Posterior vena cava (tissue), 2 donors: ENCODE measurements at places on chromosomes 7 and 10.

DNA sequence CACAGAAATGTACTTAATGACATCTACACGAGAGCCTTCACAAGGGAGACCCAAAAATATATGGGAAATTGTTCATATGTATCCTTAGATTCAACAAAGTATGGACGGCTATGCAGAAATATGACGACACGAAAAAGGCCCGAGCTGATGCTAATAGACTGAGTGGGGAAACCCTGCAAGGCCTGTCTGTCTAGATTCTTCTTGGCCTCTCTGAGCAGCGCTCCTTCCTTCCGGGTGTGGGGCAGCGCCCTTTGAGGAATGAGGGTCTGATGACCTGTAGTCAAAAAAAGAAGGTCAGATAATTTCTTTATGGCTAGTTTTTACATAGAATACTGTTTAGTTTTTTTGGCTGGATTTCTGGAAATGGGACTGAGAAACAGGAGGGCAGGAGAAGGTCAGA, 192.8 kb upstream of the AKR1E2 start:
- no peak for DNase-seq

DNA sequence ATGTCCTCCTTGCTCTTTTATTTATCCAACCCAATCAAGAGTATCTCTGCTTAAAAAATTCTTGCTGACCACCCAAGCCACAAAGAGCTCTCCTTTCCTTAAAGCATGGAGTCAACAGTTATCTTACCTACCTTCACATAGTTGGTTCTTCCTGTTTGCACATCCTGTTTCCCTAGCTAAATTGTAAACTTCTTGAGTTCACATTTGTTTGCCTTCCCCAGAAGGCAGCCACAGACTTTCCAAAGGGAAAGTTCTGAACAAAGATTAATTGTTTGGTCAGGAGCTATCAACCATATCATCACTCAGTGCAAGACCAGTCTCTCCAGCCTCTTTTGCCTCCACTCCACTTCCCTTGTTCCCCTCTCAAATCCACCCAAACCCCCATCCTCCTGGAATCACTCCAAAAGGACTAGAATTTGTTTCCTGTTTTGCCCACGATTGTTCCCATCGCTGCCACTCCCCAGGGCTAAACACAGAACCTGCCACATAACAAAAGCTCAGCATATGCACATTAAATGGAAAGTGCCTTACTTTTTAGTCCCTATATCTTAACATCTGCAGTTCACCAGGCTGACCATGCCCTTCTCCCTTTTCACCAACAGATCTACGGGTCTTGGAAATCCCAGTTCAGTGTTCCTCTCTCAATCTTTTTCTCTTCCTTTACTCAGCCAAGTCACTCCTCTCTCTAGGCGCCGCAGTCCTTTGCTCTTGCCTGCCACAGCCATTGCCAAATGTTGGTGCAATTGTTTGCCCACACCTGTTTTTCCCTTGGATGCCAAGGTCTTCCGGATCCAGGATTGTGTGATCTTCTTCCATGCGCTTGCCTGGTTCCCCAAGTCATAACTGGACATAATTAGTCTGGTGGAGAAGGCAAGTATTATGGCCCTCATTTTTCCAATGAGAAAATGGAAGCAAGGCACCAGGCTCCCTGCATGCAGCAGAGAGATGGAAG, 265.5 kb downstream of the KCNMA1 start:
- no peak for DNase-seq

DNA sequence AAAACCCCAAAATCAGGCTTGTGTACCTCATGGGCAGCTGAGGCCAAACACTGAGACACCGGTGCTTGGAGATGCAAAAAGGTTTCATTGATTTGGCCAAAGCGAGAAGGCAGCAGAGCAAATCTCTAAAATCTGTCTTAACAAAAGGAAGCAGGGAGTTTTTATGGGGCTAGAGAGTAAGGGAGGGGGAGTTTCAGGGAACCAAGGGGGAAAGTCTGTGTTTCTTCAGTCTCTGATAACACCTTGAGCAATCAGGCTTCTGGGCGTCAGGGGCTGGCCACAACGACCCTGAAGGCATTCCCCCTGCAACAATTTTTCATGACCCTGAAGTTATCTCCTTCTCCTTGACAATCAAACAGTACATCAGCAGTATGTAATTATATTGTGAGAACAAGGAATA, 2.7 kb upstream of the ZNF786 start:
- DNase-seq, result peak; percentile 26

GRCh38 chr7:114949231-114949630, 27.3 kb downstream of the MDFIC start:
- no peak for DNase-seq

- DNase-seq, result no peak
Observed at GRCh38 chr10:128274938-128275337, 148.7 kb upstream of the MKI67 start.

GRCh38 chr10:31820096-31820495, 108.5 kb downstream of the ARHGAP12 start:
- DNase-seq, result no peak

- DNase-seq, result no peak
Observed at GRCh38 chr10:14010769-14011574, 319.8 kb downstream of the FRMD4A start.

DNA sequence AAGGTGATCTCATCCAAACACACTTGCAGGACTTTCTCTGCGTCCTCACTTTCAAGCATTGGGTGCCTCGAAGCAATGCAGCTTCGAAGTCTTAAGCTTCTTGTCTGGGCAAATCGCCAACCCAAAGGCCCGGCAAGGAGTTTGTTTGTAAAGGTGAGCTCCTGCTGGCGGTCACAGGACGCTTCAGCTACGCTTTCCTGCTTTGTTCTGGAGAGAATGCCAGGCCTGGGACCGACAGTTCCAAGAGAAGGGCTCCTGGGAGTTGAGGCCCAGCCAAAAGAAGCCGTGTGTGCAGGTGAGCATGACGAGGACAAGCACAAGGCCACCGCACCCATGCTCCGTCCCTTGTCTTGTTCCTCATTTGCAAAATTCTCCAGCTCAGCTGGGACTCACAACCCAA, 106.6 kb upstream of the DOCK1 start:
- no peak for DNase-seq

DNA sequence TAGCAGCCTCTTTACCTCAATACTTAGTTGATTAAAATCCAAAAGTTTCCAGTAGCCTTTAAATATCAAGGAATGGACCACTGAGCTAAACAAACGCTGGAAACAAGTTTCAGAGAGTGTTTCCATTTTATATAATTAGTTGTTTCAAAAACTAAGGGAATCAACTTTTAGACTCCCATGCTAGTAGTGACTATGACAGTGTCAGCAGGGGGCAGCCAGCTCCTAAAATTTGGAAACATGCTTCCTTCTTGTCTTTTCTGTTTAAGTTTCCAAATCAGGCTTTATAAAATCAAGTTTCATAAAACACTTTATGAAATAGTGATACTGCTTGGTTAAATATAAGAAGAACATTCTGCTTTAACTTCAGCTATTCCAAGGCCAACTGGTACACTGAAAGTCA, 138.2 kb upstream of the TMEM229A start:
- no peak for DNase-seq

- DNase-seq, result no peak
Observed at GRCh38 chr10:121741248-121741792, 143.1 kb upstream of the FGFR2 start.

DNA sequence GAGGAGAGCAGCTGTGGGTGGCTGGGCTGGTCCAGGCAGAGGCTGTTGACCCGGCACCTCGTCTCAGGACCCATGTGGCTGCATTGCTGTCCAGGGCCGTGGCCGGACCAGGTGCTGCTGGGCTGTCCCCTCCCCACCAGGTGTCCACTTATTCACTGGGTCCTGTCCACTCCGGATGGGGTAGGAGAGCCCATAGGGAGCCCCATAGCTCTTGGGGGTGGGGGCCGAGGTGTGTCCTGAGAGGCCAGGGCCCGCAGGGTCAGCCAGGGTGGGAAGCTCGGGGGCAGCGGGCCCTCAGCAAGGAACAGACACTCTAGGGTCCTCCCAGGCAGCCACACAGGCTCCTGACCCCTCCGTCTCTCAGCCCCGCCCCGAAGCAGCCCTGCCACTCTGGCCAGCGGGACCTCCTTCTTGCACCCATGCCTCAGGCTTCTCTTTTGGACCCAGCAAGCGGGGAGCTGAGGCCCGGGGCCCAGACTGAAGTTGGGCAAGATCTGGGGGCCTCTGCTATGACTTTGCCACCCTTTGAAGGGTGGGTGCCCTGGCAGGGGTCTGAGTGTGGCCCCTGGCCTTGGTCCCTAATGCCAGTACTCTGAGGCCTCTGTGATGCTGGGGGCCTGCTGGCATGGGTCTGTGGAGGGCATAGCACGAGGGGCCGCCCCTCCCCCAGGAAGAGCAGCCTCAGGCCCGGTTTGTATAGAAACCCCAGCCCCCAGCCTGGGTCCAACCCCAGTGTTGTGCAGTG, 86.4 kb downstream of the NKX6-2 start:
- peak; percentile 79 for DNase-seq

DNA sequence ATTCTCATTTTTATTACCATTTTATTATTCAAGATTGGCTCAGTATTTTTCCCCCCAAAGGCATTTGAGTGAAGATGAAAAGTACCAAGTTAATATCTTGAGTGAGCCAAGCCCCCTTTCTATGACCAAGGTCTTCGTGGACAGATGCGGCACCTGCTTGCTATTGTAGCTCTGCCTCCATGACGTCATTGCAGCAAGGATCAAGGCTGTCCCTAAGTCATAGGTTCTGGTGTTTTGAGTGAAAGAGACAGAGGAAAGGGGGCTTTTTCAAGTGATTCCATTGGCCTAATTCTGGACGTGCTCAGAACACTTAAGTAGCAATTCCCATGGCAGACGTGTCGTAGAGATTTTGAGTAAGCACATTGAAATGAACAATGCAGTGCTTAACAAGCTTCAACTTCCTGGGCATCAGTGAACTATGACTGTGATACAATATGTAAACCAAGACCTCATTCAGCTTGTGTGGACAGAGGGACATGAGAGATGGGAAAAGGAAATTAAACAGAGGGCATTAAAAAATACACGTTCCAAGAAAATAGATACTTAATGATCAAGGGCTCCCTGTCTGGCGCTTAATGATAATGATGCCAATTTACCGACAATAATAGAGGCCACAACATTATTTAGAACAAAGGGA, 248.7 kb upstream of the NPVF start:
- no peak for DNase-seq

DNA sequence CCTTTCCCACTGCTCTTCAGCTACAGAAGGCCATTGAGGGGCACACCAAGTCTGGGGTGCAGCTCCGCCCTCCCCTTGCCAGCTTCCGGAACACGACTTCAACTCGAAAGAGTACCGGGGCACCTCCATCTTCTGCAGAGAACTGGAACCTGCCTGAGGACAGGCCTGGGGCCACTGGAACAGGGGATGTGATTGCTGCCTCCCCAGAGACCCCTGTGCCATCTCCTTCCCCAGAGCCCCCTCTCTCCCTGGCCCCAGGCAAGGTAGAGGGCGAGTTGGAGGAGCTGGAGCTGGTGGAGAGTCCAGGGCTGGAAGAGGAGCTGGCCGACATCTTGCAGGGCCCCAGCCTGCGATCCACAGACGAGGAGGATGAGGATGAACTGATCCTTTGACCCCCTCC, 10.9 kb downstream of the FAM131B start:
- no peak for DNase-seq

- DNase-seq, result no peak
Observed at GRCh38 chr7:147196481-147196880, 1079.9 kb downstream of the CNTNAP2 start.

- no peak for DNase-seq
Observed at GRCh38 chr10:59682986-59683937, 26.4 kb downstream of the SLC16A9 start.

DNA sequence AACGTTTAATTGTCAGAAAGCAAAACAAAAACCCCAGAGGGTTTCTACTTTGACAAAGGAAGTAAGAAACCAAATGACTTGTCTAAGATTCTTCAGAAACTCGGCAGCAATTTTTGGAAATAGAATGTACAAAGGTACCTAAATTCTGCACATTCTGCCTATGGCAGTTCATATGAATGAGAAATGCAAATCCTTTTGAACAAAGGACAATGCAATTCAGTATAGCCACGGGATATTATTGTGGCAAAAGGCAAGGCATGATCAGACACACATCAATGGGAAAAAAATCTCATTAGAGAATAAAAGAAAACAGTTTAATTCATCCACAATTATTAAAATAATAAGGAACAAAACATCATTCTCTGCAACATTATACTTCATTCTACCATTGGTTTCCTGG, 93.4 kb downstream of the SEMA3C start:
- no peak for DNase-seq

- no peak for DNase-seq
Observed at GRCh38 chr10:418226-418625, 271.2 kb downstream of the DIP2C start.

- DNase-seq, result no peak
Observed at GRCh38 chr7:138563808-138564207, 103.7 kb downstream of the TRIM24 start.

DNA sequence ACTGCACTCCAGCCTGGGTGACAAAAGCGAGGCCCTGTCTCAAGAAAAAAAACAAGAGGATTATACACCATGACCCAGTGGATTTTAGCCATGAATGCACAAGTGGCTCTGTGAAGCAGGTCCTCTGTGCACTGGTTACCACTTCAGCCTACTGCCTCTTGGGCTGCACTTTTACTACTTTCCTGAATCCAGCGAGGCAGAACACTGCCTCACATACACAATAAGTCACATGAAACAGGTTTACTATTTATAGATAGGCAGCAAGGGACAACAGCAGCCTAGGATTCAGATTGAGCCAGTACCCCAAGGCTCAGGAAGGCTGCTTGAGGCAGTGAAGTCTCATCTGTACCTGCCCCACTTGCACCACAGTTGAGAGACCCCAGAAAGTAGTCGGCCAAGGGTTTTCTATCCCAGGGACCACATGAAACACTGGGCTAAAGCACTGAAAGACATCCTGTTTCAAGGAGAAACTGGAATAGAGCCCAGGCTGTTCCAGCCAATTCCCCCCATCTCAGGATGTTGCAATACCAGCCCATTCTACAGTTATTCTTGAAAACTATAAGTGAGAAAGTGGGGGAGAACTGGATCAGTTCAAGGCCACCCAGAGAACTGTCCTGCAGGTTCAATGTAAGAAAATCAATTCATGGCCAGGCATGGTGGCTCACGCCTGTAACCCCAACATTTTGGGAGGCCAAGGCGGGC, 10.3 kb upstream of the OGDH start:
- no peak for DNase-seq

DNA sequence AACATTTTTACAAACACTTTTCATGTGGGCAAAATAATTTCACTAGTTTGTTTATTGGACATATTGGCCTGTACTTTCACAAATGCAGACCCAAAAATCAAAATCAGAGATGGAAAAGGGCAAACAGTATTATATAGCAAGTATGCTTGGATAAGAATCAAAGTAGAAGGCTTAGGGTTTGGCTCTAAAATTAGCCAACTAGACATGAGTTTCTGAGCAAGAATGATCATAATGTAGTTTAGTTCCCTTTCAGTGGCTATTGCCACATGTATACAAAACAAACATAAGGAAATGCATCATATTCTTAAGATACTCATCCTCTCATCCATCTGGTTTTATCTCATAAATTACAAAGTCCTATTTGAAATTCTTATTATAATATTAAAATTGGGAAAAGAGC, 132.5 kb downstream of the IMMP2L start:
- DNase-seq, result no peak
